A549 treated with dexamethasone at 1 μM for 4 hours (cell line): ENCODE measurements at places on chromosomes 7 and 10. TPM values are rescaled to one million over a fixed set of nuclear protein-coding genes. Genes with fewer than 3 reads are reported as not detected.

LRRC4 gene
- total RNA-seq: not detected in 5 replicates

SEMA3C gene
- 53.5 to 113 TPM (median 83.6 TPM) in 5 replicates for total RNA-seq

NPY4R gene
- total RNA-seq: 26.1 to 50.1 TPM (median 42.2 TPM) in 5 replicates

CD36 gene
- total RNA-seq: 0.06 to 0.15 TPM (median 0.08 TPM) in 4 of 5 replicates, not detected in the other

LDB3 gene
- total RNA-seq: 0.12 to 0.29 TPM (median 0.18 TPM) in 5 replicates
